ENCODE measurements at places on chromosomes 3 and 15. TPM values are rescaled to one million over a fixed set of nuclear protein-coding genes. Genes with fewer than 3 reads are reported as not detected.

The TGM5 gene
- total RNA-seq, result not detected

The LRRC31 gene
- not detected for total RNA-seq

The MESP1 gene
- 1.2 TPM for total RNA-seq

The NDUFAF3 gene
- 48.8 TPM for total RNA-seq

The NANOGP8 gene
- total RNA-seq, result not detected

The NBEAL2 gene
- total RNA-seq, result 0.87 TPM

The ATRIP gene
- total RNA-seq, result 4.7 TPM

The MINAR1 gene
- total RNA-seq, result 1.00 TPM

The C3orf85 gene
- not detected for total RNA-seq

The MAGI1 gene
- total RNA-seq, result 6.3 TPM

The NEIL1 gene
- 3.5 TPM for total RNA-seq

The ZBED2 gene
- total RNA-seq, result not detected

The ITIH1 gene
- total RNA-seq, result not detected

All from cardiac ventricle fibroblast (primary cell).